Esophagus muscularis mucosa (tissue), 4 donors: ENCODE measurements at places on chromosomes 3 and 15.

GRCh38 chr3:58188173-58188564, 22.6 kb downstream of the DNASE1L3 start:
- no peak for DNase-seq

DNA sequence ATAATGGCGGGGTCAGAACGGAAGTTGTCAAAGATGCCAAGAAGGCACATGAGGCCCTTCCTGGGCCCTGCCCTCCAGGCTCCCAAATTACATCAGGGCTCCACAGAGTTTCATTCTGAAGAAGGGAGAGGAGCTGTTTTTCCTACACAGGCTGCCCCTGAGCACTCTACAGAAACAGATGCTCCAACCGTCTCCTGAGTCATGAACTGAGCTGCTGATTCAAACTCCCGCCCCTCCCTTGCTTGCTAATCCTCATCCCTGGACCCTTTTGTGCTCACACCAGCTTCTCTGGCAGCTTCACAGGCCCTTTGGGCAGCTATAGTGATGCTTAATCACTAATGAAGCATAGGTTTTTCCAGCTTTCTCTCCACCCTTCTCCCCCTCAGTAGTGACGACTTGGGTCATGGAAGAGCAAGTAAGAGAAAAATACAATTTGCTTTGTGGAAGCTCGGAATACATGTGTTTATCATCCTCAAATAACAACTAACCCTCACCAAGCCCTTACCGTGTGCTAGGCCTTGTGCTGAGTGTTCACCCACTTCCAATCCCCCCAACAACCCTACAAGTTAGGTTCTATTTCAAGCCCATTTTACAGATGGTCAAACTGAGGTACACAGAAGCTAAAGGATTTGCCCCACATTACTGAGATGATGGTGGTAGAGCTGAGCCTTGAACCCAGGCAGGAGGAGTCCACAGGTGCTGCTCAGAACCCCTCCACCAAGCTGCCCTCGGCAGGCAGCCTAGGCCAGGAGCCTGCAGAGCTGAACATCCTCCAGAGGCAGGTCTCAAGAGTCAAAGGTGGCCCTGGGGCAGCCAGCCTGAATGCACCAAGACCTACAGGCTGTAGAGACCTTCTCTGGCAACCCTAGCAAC, 21.9 kb downstream of the MEGF11 start:
- DNase-seq: no peak

GRCh38 chr3:15647611-15648167, 46.1 kb downstream of the BTD start:
- no peak for DNase-seq

- no peak for DNase-seq
Observed at GRCh38 chr15:48887144-48887543, 9.2 kb downstream of the EID1 start.

- no peak for DNase-seq
Observed at GRCh38 chr3:194350726-194351071, 429 bp downstream of the CPN2 start.

GRCh38 chr3:71447197-71447596, 136.3 kb downstream of the FOXP1 start:
- DNase-seq: no peak

- DNase-seq: peak; percentile 19
Observed at GRCh38 chr3:24004171-24004938, 59.3 kb downstream of the NR1D2 start.

- no peak for DNase-seq
Observed at GRCh38 chr3:39285332-39285731, 5.5 kb upstream of the CX3CR1 start.

DNA sequence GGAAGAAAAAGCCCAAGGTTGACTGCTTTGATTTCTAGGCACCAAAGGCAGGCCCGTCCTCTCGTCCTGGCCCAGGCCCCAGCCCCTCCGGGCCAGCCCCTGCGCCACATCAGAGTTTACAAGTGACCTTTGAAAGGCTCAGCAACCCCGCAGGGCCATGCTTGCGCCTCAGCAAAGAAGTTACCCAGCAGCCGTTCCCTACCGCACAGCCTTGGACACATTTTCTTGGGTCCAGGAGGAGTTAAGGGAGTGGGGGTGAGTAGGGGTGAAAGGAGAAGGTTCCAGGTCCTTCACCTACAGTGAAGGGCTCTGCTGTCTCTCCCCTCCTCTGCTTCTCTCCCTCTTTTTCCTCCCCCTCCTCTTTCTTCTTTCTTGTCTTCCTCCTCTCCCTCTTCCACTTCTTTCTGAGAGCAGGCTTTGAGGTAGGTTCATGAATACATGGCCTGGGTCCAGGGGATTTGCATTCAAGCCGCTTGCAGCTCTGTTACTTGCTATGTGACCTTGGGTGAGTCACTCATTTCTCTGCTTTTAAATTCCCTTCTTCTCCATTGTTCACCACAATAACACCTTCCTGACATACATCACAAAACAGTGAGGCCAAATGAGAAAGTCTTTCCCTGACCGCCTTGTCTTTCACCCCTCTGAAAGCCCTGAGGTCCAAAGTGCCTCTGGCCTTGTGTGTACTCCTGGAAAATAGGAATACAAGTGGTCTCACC, 223.3 kb upstream of the TPRG1 start:
- DNase-seq: peak; percentile 87
